ENCODE measurements at places on chromosomes 2 and 18. TPM values are rescaled to one million over a fixed set of nuclear protein-coding genes. Genes with fewer than 3 reads are reported as not detected.

The CGREF1 gene
- 9.5 TPM for polyA plus RNA-seq

DNA sequence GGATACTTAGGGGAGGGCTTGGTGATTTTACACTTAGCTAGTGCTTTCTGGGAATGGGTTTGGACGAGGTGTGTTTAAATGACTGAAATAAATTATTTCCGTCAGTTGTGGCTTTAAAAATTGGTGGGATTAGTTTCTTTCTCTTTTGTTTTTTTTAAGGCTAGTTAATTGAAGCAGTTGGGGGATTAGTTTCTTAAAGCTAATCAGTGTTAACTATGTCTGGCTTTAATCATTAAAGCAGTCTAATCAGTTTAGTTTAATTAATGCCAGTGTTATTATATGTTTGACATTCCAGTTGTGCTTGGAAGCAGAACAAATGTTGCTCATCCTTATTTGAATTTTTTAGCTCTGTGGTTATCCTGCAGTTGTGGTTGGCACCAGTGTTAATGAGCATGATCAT is 10.2 kb downstream of the MTA3 start:
- DNase-seq, result no peak

The ALLC gene
- 1.2 TPM for polyA plus RNA-seq

DNA sequence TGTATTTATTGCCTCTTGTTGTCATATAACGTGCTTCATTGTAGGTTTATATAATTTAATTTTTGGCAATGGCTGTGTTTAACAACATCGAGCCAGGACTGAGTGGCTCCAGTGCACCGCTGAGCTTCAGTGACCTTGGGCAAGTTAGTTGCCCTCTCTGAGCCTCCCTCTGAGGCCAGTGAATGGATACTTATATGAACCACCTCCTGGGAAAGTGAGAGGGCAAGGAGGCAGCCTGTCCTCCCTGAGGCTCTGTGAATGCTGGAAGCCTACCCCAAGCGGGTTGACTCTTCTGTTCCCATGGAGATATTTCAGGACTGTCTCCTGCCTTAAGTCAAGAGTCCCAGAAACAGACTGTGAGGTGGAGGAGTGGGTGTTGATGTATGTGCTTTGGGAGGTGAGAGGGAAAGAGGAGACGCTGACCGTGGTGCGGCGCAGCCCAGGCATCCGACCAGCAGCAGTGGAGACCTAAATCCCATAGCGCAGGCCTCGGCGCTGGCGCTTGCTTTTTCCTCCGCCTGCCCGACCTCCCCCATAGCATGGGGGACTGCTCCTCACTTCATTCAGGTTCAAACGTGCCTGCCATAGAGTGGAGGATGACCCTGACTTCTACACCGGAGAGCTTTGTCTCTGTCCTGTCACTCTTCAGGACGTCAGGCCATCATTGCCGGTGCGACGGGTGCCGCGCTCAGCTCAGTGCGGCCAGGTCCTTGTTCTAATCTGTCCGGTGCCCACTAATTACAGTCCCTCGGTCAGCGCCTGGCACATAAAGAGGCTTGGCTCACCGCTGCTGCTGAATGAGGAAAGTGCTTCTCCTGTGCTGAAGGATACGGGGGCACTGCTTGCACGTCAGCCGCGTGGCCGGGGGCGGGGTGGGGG is 167.3 kb upstream of the HS6ST1 start:
- DNase-seq, result no peak

GRCh38 chr2:203683932-203684556 is 22.4 kb upstream of the CD28 start:
- no peak for DNase-seq

The SNTG2 gene
- 0.97 TPM for polyA plus RNA-seq

Data from ovary (tissue), 10 donors.